Posterior vena cava (tissue), 2 donors: ENCODE measurements at places on chromosomes 5 and 9. TPM values are rescaled to one million over a fixed set of nuclear protein-coding genes. Genes with fewer than 3 reads are reported as not detected.
A peak's percentile ranks its signal among the peaks of the same experiment; 100 is the strongest.

- DNase-seq, result no peak
Measured at GRCh38 chr9:85569988-85570387, 171.8 kb downstream of the AGTPBP1 start.

DNA sequence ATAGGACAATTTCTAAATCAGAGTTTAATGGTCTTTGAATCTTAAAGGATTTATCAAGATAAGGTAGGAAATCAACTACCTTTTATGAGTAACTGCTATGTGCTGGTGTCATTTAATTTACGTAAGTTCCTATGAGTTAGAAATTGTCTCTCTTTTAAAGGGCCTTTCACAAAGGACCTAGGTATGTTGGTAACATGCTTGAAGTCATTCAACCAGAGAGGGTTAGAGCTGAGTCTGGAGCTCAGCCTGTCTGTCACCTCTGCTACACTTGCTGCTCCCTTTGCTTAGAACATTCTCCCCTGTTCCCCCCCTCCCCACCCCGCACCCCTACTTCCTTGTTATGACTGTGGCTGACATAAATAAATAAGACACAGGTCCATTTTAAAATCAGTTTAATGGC lies 190.3 kb upstream of the SEMA6A start:
- no peak for DNase-seq

DNA sequence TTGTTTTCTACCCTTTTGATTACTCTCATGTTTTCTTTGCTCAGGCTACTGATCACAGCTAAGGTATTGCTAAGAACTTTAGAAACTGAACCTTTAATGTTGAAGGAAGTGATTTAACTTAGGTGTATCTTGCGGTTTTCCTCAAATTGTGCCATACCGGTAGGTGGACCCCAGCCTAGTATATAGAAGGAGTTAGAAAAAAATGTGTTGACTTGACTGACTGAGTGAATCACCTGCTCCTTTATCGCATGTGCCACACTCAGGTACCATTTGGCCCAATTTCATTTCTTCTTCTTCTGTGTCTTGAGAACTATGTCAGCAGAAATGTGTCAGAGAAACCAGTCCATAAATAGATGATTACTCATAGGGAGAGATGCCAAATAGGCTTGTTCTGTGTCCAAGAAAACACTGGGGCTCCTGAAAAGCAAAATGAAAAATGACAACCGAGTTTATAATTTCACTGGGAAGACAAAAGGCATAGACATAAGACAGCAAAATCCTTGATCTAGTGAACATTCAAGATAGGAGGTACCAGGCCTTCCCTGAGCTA lies 19.4 kb downstream of the PLPPR1 start:
- DNase-seq, result no peak

GRCh38 chr5:124669956-124670721 lies 76.3 kb downstream of the ZNF608 start:
- no peak for DNase-seq

GRCh38 chr5:29077451-29077850 lies 2039.1 kb upstream of the CDH9 start:
- DNase-seq, result no peak

DNA sequence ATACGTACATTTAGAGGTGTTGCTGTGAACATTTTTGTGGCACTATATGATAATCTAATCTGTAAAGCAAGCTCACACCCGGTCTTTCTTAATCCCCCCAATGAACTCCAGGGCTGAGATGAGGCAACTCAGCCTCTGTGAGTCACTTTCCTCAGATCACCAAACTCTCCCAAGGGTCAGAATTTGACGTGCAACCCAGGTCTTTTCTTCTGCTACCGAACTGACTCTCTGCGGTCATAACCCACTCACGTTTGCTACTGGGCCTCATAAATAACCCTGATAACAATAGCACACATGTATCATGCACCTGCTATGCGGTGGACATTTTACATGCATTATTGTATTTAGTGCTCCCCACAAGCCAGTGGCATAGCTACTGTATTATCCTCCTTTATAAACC lies 153.1 kb downstream of the DROSHA start:
- no peak for DNase-seq

- peak; percentile 59 for DNase-seq
Measured at GRCh38 chr5:10645146-10645545, 81.3 kb downstream of the ANKRD33B start.

CYLC2 gene
- total RNA-seq, result not detected

SH3GL2 gene
- total RNA-seq, result not detected

DNA sequence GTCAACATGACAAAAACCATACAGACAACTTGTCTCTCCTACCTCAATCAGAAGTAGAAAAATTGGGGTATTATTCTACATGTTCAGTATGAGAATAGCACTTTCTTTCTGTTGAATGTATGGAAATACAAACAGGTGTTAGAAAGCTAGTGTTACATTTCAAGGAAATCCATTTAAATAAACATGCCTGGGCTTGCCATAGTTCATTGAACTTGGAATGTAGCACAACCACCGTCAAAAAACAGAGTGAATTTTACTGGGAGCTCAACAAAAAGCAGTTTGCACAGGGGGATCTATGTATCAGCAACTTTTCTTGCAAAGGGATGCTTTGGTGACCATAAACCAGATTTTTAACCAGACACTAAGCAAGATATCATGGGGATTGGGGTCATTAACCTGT lies 307.9 kb upstream of the SMARCA2 start:
- DNase-seq, result no peak

PTCH1 gene
- total RNA-seq, result 13.2 TPM
